Retinal pigment epithelial cell (primary cell): ENCODE measurements at places on chromosomes 5 and 9.

GRCh38 chr9:6045364-6045763 is 29.9 kb upstream of the RANBP6 start:
- no peak for DNase-seq

DNA sequence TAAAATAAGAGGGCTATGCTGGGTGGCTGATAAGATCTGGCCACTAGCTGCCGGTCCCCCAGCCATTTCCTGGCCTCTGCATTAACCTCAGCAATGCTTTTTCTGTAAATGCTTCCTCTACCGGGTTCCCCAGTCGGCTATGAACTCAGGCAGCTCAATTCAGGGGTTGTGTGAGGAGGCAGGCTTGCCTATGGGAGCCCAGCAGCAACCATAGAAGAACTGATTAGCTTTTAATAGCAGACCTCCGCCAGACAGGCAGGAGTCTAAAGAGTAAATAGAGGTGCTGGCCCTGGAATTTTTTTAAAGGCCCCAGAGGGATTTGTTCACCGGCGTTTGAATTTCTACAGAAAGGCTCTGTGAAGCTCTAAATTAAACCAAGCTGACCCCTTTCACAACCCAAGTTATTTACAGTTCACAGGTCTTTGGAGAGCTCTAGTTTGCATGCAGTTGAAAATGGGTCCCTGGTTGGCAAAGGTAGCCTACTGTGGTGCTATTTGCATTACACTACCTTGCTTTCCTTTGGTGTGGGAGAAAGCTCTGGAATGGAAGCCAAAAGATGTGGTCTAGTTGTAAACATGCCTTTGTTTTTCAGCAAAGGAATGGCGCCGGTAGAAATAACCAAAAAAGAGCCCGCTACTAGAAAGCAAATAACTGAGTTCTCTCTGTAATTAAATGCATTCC is 289.7 kb upstream of the SEMA6A start:
- DNase-seq = no peak

- no peak for DNase-seq
These were observed 27.7 kb downstream of the ZNF131 start for GRCh38 chr5:43148417-43148816.

GRCh38 chr9:86093788-86094555 is 5.4 kb downstream of the GOLM1 start:
- DNase-seq = no peak

DNA sequence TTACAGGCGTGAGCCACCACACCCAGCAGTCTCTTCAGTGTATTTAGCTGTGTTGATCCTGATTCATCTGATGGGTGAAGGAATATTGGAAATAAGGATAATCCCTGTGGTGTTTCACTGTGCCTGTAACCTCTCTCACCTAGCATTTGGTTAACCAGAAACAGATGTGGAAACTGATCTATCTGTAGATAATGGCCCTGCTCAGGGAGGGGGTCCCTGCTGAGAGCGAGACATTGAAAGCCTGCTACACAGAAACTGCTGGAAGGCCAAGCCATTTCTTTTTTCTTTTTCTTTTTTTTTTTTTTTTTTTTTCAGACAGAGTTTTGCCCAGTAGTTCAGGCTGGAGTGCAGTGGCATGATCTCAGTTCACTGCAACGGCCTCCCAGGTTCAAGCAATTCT is 28.4 kb downstream of the QRFP start:
- no peak for DNase-seq

DNA sequence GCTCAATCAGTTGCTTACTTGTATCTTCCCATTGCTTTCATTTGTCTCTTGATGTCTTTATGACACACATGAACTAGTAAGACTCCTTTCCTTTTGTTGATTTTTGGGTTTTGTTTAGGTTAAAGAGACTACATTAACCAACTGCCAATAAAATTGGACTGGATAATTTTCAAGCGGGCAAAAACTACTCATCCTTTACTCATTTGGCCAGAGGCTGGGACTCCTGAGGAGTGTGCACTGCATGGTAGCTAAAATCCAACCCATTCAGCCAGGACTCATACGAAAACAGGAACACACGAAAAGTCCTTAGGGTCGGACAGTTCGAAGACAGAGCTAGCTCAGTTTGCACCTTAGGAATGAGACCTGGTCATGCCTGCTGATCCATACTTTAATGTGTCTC is 6.0 kb downstream of the SLC46A2 start:
- DNase-seq = no peak

- no peak for DNase-seq
These were observed 803.5 kb downstream of the TLE1 start for GRCh38 chr9:80885894-80886293.

GRCh38 chr5:134758176-134758503 is 439 bp upstream of the DDX46 start:
- no peak for DNase-seq

DNA sequence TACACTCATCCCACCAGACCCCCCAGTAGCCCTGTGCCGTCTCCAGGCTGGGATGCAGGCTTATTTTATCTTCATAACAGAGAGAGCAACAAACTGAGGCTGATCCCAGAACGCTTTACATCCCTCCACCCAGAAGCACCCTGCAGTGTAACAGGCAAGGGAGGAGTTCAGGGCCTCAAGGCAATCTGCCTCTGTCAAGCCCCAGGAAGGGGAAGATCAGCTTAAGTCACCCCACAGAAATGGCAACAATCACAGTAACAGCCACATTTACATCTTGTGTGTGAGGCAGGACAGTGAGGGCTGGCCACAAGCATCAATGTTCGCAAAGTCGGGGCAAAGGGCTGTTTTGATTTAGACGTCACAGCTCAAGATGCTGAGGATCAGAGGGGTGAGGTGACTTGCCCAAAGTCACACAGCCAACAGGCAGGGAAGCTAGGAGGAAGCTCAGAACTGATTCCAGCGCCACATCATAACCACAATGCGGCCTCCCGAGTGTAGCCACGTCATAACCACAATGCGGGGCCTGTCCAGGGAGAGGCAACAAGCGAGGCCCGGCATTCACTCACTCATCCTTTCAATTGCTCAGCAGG is 14.4 kb downstream of the STK10 start:
- DNase-seq = no peak

GRCh38 chr5:32190095-32190494 is 16.0 kb upstream of the GOLPH3 start:
- no peak for DNase-seq

DNA sequence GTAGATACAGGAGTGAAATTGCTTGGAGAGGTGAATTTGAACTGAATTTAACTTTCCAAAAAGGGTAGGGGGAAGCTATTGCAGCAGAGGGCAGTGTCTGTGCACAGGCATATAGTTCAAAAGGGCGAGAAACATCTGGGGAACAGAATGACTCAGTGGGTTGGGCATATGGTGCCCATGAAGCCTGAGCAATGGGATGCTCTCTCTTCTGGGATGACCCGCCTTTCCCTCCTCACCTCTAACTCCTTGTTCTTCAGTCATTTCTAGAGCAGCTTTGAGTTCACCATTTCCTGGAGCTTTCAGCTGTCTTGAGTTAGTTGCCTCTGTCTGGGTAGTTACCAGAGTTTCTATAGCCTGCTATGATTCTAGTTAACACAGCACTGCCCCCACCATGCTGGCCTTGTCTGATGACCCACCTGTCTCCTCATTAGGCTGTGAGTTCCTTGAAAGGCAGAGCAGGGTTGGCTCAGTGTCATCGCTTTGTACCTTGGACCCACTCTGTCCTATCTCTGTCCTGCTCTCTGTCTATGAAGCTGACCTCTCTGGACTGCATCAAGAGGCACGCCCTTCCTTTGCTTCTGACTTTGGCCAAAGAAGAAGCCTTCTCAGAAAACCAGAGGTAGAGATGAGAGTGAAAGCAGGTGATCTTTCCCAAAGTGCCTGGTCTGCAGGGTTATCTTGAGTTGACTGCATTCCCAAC is 299.6 kb upstream of the KLF4 start:
- DNase-seq = no peak

DNA sequence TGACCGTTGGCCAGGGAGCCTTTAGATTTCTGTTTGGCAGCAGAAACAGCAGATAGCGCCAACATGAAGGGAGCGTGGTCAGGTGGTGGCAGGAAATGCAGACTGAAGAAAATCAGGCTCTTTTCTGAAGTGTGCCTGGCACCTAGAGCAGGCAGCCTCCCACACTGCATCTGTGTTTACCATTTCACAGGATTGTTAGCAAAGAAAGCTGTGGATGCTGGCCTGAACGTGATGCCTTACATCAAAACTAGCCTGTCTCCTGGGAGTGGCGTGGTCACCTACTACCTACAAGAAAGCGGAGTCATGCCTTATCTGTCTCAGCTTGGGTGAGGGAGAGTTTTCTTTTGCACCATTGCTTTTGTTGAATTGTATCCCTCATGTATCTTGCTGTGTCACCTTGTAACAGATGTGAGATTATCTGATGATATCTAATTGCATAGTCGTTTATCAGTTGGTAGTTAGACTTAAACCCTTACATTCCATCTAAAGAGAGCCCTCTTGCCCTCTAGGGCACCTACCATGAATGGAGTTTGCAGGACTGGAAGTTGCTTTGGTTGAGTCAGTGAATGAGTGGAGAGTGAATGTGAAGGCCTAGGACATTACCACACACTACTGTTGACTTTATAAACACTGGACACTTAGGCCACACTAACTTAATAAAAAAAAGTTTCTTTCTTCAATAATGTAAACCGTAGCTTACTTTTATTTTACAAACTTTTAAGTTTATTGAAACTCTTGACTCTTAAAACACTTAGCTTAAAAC is 42.8 kb downstream of the ACO1 start:
- DNase-seq = no peak

- no peak for DNase-seq
These were observed 25.6 kb downstream of the CEP78 start for GRCh38 chr9:78261403-78262001.

GRCh38 chr5:110900829-110901228 is 162.0 kb downstream of the SLC25A46 start:
- DNase-seq = no peak

GRCh38 chr5:142540922-142541422 is 144.9 kb downstream of the FGF1 start:
- no peak for DNase-seq

GRCh38 chr9:112316258-112316943 is 17.0 kb downstream of the PTBP3 start:
- no peak for DNase-seq

- peak; percentile 15 for DNase-seq
These were observed 389.3 kb upstream of the DMAC1 start for GRCh38 chr9:8188723-8189407.

- no peak for DNase-seq
These were observed 49.6 kb upstream of the KIF2A start for GRCh38 chr5:62256161-62257019.

GRCh38 chr9:108297073-108297472 is 558.7 kb downstream of the ACTL7B start:
- DNase-seq = no peak

GRCh38 chr5:5370059-5370774 is 52.3 kb upstream of the ICE1 start:
- no peak for DNase-seq

GRCh38 chr9:91852801-91853347 is 97.2 kb downstream of the ROR2 start:
- DNase-seq = no peak

DNA sequence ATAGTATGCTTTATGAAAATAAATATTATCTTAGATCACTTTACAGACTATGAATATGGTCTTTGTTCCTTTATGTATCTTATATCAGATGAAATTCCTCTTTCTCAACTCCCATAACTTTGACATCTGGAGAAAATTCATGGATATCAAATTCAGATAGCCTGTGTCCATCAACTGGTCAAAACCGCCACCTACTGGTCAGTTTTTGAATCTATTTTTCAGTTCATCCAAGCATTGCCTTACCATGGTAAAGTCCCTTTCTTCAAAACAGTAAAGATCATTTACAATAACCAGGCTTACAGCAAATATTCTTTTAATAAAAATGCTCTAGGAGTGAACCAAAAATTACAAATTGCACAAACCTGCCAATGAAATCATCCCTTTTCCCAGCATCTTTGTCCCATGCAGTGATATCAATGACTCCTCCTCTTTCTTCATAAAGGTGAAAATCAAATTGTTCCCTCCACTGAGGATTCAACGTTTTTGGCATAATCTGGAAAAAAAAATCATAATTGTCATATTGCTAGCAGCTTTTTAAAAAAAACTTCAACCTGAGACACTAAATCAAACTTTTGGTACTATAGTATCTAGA is 290.5 kb downstream of the SLF1 start:
- DNase-seq = no peak

DNA sequence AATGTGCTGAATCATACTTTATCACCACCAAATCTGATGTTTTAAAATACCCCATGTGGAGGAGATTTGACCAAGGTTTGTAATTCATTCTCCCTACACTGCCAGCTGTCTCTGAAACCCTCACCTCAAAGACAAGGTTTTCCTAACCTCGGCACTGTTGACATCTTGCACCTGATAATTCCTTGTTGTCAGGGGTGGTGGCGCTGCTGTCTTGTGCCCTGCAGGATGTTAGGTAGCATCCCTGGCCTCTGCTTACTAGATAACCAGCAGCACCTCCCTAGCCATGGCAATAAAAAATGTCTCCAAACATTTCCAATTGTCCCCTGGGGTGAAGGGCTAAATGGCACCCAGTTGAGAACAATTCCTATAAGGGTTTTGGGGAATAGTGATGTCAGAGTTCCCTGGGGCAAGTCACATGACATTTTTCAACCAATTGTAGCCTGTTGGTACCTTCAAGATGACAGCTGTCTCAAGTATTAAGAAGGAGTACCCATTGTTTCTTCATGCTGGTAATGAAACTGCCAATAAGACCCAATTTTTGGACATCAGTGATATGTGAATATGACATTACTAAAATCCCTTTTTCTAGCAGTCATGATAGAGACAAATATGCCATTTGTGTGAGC is 160.6 kb upstream of the PLCXD3 start:
- no peak for DNase-seq

GRCh38 chr5:139592289-139592688 is 31.1 kb downstream of the UBE2D2 start:
- no peak for DNase-seq

DNA sequence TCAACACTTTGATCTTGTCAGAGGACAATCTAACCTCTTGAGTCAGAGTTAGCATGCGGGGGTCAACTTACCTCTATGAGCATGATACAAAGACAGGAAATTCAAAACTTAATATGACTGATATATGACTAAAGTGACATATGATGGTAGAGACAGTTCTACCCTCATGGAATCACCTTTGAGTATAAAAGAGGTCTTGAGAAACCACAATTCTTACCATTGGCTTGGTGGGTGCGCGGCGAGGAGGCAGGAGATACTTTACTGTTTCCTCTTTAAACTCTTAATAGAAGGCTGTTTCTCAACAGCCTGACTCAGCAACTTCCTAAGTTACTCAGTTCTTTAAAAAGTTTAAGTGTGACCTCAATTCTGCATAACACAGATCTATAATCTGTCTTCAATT is 372.8 kb downstream of the KIAA0825 start:
- no peak for DNase-seq

GRCh38 chr5:16579142-16579847 is 37.5 kb downstream of the RETREG1 start:
- no peak for DNase-seq

- no peak for DNase-seq
These were observed 40.2 kb downstream of the CACNA1B start for GRCh38 chr9:137917795-137918194.
